Epithelial cell of alveolus of lung (primary cell): ENCODE measurements at places on chromosomes 2 and 18. TPM values are rescaled to one million over a fixed set of nuclear protein-coding genes. Genes with fewer than 3 reads are reported as not detected.

Gene GPR39
- total RNA-seq, result 9.1 TPM in 1 of 2 replicates, not detected in the other

Gene LINC00305
- total RNA-seq, result not detected in 2 replicates

Gene CCDC68
- total RNA-seq, result 20.2 and 36.8 TPM in 2 replicates

Gene SP9
- not detected in 2 replicates for total RNA-seq

Gene SALL3
- total RNA-seq, result 1.3 TPM in 1 of 2 replicates, not detected in the other

Gene PROC
- total RNA-seq, result 0.08 and 0.13 TPM in 2 replicates

Gene SERPINB13
- total RNA-seq, result not detected in 2 replicates

Gene TTN
- under 0.01 and 2.4 TPM in 2 replicates for total RNA-seq

Gene TTC27
- total RNA-seq, result 5.7 and 18.2 TPM in 2 replicates

Gene GULP1
- 15.8 and 64.2 TPM in 2 replicates for total RNA-seq

Gene MAP4K3
- total RNA-seq, result 16.3 and 24.3 TPM in 2 replicates

Gene MOCOS
- total RNA-seq, result 1.3 and 1.4 TPM in 2 replicates

Gene ABCB11
- not detected in 2 replicates for total RNA-seq

Gene STEAP3
- 10.0 and 39.8 TPM in 2 replicates for total RNA-seq

Gene C2orf78
- total RNA-seq, result not detected in 2 replicates

Gene VIT
- 0.39 TPM in 1 of 2 replicates, not detected in the other for total RNA-seq

Gene CCDC141
- total RNA-seq, result 0.08 TPM in 1 of 2 replicates, not detected in the other

Gene CHRND
- 2.7 TPM in 1 of 2 replicates, not detected in the other for total RNA-seq

Gene SCN2A
- 0.08 and 0.26 TPM in 2 replicates for total RNA-seq

Gene PRKRA
- total RNA-seq, result 44.6 and 50.3 TPM in 2 replicates

Gene ELOA2
- not detected in 2 replicates for total RNA-seq

Gene APCDD1
- 5.9 and 20.5 TPM in 2 replicates for total RNA-seq

Gene HADHA
- 125 and 131 TPM in 2 replicates for total RNA-seq

Gene GPR55
- total RNA-seq, result not detected in 2 replicates

Gene ABCA12
- under 0.01 TPM in 1 of 2 replicates, not detected in the other for total RNA-seq

Gene INPP5D
- 0.65 and 1.0 TPM in 2 replicates for total RNA-seq

Gene GPAT2
- 0.08 and 4.9 TPM in 2 replicates for total RNA-seq

Gene SESTD1
- 11.5 and 18.3 TPM in 2 replicates for total RNA-seq

Gene BCL11A
- 2.5 and 5.4 TPM in 2 replicates for total RNA-seq

Gene SP5
- total RNA-seq, result not detected in 2 replicates

Gene CYP20A1
- 17.7 and 18.6 TPM in 2 replicates for total RNA-seq

Gene ATF2
- total RNA-seq, result 23.8 and 34.9 TPM in 2 replicates

Gene RANBP2
- 32.4 and 36.3 TPM in 2 replicates for total RNA-seq

Gene CPO
- not detected in 2 replicates for total RNA-seq

Gene CRYGA
- not detected in 2 replicates for total RNA-seq

Gene IL18RAP
- total RNA-seq, result 0.26 and 0.32 TPM in 2 replicates

Gene CYTIP
- total RNA-seq, result not detected in 2 replicates

Gene CSRNP3
- total RNA-seq, result 0.91 and 1.0 TPM in 2 replicates

Gene NPHP1
- total RNA-seq, result 2.6 and 2.8 TPM in 2 replicates

Gene B3GNT7
- 0.80 and 1.3 TPM in 2 replicates for total RNA-seq

Gene GCG
- not detected in 2 replicates for total RNA-seq

Gene SLC16A14
- 0.39 and 1.2 TPM in 2 replicates for total RNA-seq
